Midbrain (tissue), 1 donor: ENCODE measurements at places on chromosomes 4 and X.

GRCh38 chr4:171042989-171043524 lies 770.1 kb upstream of the GALNTL6 start:
- DNase-seq: no peak

GRCh38 chrX:119573840-119574393 lies 446 bp upstream of the UBE2A start:
- DNase-seq: no peak

GRCh38 chr4:185128272-185129119 lies 14.6 kb upstream of the SLC25A4 start:
- no peak for DNase-seq

GRCh38 chrX:101057093-101057714 lies 5.3 kb upstream of the TRMT2B start:
- DNase-seq: no peak

DNA sequence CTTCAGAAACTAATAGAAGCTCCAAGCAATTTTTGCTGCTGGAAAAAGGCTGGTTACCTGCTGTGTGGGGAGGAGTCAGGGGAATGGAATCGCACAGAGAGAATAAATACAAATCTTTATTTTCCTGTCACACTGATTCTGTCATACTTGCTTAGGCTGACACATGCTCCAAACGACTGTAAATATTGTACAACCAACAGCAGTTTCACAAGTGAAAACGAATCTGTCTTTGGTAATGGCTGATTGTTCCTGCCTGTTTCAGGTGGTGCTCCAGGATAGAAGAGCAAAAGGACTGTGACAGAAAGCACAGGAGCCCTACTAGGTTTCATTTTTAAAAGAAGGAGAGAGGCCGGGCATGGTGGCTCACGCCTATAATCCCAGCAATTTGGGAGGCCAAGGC lies 125.5 kb upstream of the DCLK2 start:
- DNase-seq: no peak

GRCh38 chr4:13371048-13371447 lies 113.1 kb downstream of the RAB28 start:
- DNase-seq: no peak

DNA sequence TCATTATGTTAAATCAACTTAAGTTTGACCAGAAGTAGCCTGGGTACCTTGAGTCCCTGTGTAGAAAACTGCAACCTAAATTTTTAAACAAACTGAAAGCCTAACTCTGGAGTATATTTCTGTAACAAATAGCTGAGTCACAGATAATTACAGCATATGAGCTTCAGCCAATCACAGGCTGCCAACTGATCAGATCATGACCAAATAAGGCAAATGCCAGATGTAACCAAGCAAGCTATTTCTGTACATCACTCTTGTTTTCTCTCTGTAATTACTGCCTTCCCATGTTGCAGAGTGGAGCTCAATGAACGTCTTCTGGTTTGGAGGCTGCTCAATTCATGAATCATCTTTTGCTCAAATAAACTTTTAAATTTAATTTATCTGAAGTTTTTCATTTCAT lies 980.9 kb upstream of the DIAPH2 start:
- no peak for DNase-seq
